CD4-positive, alpha-beta T cell treated with Interleukin-12 subunit alpha and Interleukin-12 subunit beta, for 1 hour (primary cell): ENCODE measurements at places on chromosomes 1 and 21.

DNA sequence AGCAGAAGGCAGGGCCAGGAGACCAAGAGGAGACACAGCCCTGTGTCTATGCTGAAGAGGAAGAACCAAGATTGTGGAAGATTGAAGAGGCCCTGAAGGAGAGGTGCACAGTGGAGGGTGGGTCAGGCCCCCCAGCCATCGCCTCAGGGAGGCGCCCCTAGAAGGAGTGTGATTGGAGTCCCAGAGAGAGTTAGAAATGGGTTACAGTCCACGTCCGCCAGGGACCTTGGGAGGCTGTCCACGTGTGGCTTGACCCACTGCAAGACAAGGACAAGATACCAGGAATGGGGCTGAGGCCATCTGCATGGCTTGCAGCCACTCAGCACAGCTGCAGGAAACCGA lies 375.1 kb downstream of the NPHP4 start:
- DNase-seq, result no peak

DNA sequence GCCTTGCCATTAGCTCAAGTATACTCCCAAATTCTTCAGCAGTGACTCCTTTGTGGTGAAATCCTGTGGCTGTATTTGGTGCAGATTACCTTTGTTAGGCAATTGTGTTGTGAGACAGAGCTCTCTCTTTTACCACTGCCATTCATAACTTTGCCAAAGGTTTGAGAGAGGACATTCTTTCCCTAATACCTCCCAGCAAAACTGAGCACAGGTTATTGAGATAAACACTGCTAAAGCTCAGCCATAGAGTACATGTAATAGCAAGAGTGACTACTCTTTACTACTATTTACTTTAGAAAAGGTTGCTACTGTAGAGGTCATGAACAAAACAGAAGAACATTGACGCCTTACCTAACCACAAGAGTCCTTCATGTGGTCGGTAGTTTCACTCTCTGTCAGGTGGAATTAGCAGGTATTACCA lies 514.0 kb upstream of the ADAMTS5 start:
- DNase-seq, result no peak

GRCh38 chr1:224132901-224133300 lies 19.0 kb downstream of the FBXO28 start:
- DNase-seq, result no peak

DNA sequence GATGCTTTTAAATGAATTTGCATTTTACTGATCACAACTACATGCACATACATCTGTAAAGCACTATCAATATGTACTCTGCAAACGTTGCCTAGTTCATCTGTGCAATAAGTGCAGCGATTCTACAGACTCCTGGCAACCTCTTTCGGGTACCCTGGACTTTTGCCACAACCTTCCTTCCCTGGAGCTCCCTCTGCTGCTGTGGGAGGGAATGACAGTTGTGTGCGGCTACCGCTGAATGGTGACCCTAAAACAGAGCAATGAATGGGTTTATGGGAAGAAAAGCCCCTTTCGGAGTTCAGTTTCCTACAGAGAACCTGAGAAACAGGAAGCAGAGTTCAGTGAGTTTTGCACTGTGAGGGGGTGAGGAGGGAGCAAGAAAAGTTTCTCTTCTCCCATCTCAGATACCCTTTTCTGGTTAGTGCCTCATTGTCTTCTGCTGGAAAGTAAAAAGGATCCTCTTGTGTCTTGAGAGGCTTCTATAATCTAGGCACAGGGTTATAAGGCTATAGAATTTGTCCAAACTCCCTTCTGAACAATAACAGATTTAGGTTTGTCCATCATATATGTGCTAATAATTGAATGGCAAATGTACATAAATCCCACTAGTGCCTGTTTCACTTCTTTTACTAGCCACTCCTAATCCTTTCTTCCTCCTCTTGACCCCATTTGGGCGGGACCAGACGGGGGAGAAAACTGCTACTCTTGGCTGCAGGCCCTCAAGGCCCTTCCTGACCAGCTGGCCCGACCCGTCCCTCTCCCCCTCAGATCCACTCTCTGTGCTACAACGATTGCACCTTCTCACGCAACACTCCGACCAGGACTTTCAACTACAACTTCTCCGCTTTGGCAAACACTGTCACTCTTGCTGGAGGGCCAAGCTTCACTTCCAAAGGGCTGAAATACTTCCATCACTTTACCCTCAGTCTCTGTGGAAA lies 19.8 kb upstream of the SARS1 start:
- peak; percentile 50 for DNase-seq

DNA sequence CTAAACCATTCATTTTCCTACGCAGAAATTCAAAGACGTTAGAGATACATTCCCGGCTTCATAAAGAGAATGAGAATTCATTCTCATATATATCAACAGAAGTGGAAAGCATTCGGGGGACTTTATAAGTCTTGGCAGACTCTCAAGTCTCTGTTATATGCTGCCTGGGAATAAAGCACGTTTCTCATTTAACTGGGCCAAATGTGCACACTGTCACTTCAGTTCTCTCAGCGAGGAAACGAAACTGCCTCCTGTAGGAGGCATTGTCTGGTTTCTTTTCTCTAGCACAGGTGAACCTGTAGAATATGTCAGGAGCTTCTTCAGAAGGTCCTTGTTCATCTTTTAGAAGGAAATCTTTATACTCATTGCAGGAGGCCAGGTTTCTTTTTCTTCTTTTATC lies 367.6 kb downstream of the PTBP2 start:
- DNase-seq, result no peak

DNA sequence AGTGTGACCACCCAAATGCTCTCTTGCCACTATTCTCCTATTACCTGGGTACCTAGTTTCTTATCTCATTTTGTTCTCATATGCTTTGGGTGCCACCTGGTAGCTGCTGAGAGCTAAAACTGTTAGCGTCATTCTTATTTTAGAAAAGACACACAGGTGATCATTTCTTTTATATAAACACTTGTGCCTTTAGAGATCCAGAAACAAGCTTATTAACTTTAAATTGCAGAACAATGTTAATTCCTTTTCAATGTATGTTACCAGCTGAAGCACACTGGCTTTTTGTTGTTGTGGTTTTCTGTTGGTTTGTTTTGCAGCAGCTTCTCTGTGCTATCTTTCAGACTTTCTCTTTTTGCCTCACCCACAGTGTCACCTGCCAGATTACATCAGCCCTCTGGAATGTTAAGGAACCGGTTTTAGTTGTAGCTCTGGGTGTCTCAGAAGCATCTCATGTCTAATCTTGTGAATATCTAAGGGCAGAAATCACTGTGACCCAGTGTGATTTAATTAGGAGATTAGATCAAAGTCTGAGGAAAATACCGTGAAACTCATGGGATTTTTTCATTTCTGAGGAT lies 43.4 kb upstream of the SLC19A2 start:
- DNase-seq, result no peak

DNA sequence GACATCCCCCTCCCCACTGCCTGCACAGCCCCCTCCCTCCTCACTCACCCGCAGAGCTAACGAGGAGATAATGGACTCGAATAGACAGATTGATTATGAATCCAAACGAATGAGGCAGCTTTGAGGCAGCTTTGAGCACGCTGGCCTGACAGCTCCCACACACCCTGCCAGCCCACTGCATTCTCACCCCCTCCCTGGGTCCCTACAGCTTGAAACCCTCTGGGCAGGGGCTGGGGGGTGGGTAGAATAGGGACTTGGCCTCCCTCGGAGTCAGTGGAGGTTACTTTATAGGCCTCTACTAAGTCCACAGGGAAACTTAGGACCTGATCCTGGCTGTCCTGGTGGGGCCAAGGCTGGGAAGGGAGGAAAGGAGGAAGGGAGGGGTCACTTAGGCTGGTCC lies 1.9 kb downstream of the NTRK1 start:
- no peak for DNase-seq

GRCh38 chr1:53722025-53722424 lies 16.9 kb downstream of the GLIS1 start:
- no peak for DNase-seq

- DNase-seq, result no peak
Observed at GRCh38 chr21:45477176-45478114, 64.8 kb downstream of the SLC19A1 start.

DNA sequence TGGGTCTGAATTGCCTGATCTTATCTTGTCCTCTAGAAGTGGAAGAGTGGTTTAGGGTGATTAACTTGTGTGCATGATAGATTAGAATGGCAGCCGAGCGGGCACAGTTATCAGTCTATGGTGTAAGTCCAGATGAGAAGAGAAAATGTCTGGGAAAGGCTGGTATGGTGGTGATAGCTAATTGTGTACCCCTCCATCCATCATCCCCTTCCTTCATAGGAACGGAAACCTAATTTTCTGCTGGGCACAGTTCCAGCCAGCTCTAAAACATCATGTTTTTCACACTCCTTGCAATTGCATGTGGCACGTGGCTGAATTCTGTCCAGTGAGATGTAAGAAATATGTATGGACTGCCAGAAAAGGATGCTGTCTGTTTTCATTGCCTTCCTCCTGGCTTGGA lies 40.9 kb upstream of the ZP4 start:
- DNase-seq, result no peak

DNA sequence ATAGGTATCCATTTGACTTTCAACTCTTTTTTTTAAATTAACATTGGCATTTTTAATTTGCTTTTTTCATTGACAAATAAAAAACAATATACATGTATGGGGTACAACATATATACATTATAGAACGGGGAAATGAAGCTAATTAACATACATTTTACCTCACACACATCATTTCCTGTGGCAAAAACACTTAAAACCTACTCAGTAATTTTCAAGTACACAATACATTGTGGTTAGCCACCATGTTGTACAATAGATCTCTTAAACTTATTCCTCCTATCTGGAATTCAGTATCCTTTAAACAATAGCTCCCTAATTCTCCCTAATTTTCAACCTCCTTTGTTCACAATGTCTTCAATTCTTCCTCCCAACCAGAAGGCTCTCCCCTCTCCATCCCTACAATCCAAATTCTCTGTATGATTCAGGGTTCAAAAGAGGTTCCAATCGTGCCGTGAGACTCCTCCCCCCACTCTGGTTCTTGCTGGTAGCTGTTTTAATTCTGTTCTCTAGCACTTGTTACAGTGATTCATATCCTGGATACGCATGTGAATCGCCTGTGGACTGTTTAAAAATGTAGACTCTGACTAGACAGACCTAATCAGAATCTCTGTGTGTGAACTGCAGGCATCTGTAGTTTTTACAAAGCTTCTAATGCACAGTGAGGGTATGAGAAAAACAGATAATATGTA lies 87.6 kb upstream of the DUSP10 start:
- DNase-seq, result peak; percentile 62

GRCh38 chr1:208309771-208310170 lies 65.6 kb upstream of the PLXNA2 start:
- no peak for DNase-seq
